ENCODE measurements at places on chromosomes 2 and 18.

DNA sequence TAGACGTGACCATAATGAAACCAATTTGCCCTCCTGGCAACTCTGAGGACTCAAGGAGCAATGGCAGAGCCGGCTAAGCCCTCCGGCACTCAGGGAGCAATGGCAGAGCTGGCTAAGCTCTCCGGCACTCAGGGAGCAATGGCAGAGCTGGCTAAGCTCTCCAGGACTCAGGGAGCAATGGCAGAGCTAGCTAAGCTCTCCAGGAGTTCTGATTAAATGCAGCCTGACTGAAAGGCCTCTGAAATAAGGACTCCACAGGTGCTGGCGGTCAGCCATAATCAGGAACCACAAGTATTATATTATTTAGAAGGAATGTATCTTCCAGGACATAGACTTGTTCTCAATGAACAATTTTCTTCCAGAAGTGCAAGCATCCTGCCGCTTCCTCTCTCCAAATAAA, 65.2 kb downstream of the C2orf76 start:
- peak; percentile 4 for DNase-seq

DNA sequence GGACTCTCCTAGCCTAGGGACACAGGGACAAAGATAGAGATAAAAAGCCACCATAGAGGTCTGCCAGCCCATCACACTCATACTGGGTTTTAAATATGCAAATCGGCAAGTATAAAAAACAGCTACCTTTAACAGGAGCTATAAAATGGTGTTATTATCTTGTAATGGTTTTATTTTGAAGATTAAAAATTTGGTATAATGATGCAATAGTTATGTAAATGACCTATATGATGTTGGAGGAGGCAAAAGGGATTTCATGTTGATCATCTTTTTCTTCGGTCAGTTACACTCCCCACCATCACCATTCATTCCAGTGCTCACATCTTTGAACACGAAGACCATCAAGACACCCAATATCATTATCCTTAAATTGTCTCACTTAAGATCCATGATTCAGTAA, 11.2 kb downstream of the ZNF521 start:
- DNase-seq = no peak

GRCh38 chr2:238239543-238239862, 335 bp downstream of the HES6 start:
- DNase-seq = no peak

DNA sequence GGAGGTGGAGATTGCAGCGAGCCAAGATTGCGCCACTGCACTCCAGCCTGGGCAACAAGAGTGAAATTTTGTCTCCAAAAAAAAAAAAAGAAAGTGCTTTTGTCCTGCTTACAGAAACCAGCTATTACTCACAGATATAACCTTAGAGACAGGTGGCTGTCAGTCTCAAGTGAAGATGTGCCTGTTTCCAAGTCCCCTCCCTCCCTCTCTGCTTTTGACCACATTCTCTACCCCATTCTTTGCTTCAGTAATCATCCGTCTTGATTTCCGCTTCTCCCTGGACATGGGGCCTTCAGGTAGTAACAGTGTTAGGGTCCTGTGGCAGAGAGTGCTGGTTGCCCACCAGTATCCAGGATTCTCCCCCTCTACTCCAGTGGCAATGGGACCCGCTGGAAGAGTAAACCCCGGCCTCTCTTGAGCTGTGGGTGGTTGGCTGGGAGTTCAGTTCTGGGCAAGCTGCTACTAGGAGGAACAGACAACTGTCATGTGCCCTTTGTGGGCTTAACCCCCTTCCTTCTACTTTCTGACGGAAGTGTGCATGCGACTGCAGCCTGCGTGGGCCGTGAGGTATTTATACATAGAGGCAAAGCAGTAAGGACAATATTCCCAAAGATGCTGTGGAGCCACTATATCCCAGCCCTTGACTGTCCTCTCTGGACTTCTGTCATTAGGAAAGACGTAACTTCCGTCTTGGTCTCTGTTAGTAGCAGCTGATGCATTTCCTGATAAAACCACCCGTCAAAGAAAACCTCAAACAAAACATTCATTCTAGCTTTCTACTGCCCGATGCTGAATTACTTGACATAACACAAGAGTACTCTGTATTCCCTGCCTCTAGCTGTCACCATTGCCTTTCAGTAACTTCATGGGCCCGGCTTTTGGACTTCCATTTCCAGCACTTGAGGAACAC, 17.8 kb downstream of the PDCL3 start:
- DNase-seq = no peak

GRCh38 chr2:96987301-96987909, 1.0 kb upstream of the FAM178B start:
- DNase-seq = no peak
